ENCODE measurements at places on chromosomes 11 and 22. TPM values are rescaled to one million over a fixed set of nuclear protein-coding genes. Genes with fewer than 3 reads are reported as not detected.

DNA sequence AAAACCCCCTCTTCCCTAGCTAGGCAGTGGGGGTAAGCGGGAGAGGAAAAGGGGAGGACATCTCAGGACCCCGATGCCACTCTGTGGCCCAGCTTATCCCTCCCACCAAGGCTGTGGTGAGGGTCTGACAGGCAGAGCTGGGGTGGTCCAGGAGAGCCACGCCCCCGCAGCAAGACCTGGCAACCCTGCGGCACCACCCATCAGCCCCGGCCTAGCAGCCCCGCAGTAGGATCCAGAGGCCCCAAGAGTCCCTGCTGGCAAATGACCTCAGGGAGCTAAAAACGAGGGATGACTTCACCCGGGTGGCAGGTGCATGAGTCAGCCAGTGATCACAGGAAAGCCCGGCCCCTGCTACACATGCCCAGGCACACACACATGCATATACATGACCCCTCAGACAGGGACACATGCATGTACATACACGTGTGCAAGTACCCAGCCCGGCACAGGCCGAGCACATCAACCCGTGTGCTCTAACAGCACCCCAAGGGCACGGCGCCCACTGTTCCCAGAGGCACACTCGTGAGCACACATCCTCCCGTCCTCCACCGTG is 32.3 kb downstream of the ARVCF start:
- peak; percentile 59 for DNase-seq

GRCh38 chr22:47063606-47064005 is 301.2 kb downstream of the TBC1D22A start:
- no peak for DNase-seq

Gene BIRC3
- 3.9 TPM for total RNA-seq

DNA sequence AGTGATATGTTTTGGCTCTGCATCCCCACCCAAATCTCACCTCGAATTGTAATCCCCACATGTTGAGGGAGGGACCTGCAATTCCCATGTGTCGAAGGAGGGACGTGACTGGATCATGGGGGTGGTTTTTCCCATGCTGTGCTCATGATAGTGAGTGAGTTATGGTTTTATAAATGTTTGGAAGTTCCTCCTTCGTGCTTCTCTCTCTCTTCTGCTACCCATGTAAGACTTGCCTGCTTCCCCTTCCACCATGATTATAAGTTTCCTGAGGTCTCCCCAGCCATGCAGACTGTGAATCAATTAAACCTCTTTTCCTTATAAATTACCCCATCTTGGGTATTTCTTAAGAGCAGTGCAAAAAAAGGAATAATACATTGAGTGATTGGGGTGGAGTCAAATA is 7.3 kb upstream of the CEP295 start:
- no peak for DNase-seq

Gene C11orf97
- not detected for total RNA-seq

Gene C11orf87
- total RNA-seq: 4.1 TPM

DNA sequence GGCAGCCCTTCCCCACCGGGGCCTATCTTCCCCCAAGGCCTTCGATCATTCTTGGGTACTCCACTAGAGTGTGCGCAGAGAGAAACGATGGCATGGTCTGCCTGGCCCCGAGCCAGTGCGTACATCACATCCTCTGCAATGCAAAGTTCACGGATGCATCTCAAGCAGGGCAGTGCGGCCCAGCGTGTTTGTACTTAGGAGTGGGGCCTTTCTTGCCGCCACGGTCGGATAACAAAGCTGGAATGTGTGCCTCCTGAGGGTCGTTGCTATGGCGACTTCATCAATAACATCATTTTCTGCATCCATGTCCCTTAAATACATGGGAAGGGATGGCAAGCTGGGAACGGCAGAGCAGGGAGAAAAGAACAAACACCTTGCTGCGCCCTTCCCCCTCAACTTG is 73.9 kb downstream of the SCUBE1 start:
- DNase-seq: no peak

- DNase-seq: no peak
Measured at GRCh38 chr11:96044747-96045146, 120.8 kb upstream of the MTMR2 start.

DNA sequence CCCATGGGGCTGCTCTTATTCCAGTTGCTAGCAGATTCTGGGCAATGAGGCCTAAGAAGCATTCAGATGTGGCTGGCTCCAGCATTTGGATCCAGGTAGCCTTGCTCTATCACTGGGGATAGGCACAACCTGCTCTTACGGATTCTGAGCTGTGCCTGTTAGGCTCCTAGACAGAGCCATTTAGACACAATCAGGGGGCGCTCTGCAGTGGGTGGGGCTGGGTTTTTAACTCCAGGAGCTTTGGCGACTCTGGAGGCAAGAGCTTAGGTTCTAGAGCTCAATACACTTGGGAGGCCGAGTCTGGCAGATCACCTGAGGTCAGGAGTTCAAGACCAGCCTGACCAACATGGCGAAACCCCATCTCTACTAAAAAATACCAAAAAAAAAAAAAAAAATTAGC is 32.0 kb downstream of the KCNC1 start:
- DNase-seq: no peak

GRCh38 chr11:131695889-131696429 is 325.5 kb downstream of the NTM start:
- no peak for DNase-seq

GRCh38 chr11:35082321-35083180 is 56.4 kb upstream of the CD44 start:
- DNase-seq: peak; percentile 65

DNA sequence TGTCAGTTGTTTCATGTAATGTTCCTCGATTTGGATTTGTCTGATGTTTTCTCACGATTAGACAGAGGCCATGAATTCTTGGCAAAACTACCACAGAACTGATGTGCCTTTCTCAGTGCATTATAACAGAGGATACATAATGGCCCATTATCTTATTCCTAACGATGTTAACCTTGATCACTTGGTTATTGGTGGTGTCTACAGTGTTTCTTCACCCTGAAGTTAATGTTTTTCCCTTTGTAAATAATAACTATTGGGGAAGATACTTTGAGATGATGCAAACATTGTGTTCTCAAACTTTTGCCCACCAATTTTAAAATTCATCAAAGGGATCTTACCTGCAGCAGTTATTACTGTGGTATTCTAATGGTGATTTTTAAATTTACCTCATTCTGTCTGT is 13.1 kb downstream of the RAB6A start:
- DNase-seq: no peak

GRCh38 chr11:79078456-79078855 is 362.4 kb downstream of the TENM4 start:
- no peak for DNase-seq

- no peak for DNase-seq
Measured at GRCh38 chr22:17542452-17542851, 20.8 kb upstream of the SLC25A18 start.
